ENCODE measurements at places on chromosomes 6 and 20.

- no peak for DNase-seq
Measured at GRCh38 chr20:51969191-51969590, 166.9 kb upstream of the SALL4 start.

DNA sequence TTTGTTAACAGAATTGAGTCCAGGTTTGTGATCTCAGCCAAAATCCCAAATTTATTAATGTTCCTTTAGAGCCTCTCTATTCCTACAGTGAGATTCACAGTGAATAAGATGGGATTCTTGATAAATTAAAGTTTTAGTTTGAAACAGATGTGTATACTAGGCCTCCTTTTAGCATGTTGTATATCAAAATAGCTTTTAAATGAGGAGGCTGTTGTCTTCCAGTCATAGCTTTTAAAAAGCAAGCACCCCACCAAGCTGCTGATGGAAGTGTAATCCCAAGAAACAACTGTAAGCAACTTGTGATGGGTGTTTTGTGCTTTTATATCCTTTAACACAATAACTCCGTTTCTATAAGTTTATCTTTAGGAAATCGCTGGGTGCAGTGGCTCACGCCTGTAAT, 7.0 kb downstream of the GTF2H5 start:
- DNase-seq = no peak

DNA sequence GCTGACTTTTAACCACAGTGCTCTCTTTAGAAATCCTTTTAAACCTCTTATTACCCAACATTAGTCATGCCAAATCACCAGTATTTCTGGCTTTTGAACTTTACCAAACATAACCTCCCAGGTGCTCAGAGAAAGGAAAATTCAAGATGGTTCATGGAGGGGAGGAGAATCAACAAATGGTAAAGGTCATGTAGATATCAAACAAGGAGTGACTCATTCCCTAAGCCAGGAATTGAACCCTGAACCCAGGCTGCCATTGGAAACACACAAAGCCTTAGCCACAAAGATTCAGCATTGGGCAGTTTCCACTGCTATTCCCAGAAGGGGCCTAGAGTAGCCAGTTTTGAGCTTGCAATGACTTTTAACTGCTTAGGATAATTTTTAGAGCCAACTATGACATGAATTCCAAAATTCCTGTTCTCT, 21.6 kb upstream of the ENTPD6 start:
- DNase-seq = no peak

DNA sequence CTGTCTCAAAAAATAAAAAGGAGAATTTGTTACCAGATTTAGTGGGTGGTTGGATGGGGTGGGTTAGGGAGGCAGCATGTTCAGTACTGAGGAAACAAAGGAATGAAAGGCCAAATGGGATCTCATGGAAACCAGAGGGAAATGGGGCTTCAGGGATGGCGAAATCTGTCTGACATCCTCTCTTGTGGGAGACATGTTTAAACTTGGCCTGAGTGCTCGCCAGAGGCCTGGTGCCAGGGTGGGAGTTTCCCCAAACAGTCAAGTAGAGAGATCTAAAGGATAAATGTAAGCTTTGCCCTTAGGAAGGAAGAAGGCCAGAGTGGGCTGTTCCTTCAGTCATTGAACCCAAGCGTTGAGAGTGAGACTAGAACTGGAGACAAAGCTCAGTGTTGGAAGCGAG, 61.9 kb upstream of the AKIRIN2 start:
- DNase-seq = no peak

- no peak for DNase-seq
Measured at GRCh38 chr6:142698751-142699150, 246.2 kb downstream of the HIVEP2 start.

DNA sequence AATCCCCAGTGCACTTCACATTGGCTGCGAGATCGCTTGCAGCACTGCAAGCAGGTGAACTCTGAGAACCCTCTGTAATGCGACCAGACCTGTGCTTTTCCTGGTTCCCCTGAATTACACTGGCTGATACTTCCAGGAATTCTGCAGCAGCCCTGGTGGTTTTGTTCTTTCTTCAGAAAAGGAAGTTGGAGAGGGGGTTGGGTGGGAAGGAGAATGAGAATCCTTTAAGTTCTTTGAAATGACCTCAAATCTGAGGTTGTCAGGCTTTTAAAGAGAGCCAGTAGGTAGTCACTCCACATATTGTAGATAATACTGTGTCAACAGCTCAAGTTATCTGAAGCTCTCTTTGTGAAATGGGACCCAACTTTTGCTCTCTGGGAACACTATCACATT, 62.4 kb downstream of the GCNT2 start:
- DNase-seq = no peak

GRCh38 chr20:3783068-3783489, 1.8 kb upstream of the SPEF1 start:
- no peak for DNase-seq

DNA sequence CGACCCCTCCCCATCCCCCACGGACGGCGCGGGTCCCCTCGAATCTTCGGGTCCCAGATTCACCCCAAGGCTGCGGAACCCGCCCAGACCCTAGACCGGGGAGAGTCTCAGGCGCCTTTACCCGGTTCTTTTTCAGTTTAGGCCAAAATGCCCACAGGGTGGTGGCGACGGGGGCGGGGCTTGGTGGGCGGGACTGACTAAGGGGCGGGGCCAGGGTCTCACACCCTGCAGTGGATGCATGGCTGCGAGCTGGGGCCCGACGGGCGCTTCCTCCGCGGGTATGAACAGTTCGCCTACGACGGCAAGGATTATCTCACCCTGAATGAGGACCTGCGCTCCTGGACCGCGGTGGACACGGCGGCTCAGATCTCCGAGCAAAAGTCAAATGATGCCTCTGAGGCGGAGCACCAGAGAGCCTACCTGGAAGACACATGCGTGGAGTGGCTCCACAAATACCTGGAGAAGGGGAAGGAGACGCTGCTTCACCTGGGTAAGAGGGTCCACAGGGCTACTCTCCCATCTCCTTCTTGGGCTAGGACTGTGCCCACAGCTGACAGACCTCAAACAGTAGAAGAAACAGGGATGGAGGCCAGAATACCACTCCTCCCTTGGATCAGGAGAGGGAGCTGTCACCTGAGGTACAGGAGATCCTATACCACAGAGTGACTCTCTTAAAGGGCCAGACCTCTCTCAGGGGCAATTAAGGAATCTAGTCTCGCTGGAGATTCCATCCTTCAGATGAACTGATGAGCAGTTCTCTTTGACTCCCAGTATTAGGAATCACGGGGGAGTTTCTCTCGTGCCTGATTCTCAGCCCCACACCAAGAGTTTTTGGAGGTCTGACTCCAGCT, 942 bp downstream of the HLA-E start:
- DNase-seq = no peak

- no peak for DNase-seq
Measured at GRCh38 chr6:111361648-111362047, 121.4 kb downstream of the REV3L start.

- DNase-seq = no peak
Measured at GRCh38 chr6:138541823-138542481, 42.7 kb upstream of the NHSL1 start.

Measured in amygdala (tissue), 56 donors.